Fibroblast of skin of abdomen (primary cell): ENCODE measurements at places on chromosomes 3 and 15.

GRCh38 chr15:44023176-44023575 lies 171.9 kb downstream of the FRMD5 start:
- DNase-seq, result no peak

GRCh38 chr15:82132096-82132495 lies 86.3 kb upstream of the MEX3B start:
- no peak for DNase-seq

DNA sequence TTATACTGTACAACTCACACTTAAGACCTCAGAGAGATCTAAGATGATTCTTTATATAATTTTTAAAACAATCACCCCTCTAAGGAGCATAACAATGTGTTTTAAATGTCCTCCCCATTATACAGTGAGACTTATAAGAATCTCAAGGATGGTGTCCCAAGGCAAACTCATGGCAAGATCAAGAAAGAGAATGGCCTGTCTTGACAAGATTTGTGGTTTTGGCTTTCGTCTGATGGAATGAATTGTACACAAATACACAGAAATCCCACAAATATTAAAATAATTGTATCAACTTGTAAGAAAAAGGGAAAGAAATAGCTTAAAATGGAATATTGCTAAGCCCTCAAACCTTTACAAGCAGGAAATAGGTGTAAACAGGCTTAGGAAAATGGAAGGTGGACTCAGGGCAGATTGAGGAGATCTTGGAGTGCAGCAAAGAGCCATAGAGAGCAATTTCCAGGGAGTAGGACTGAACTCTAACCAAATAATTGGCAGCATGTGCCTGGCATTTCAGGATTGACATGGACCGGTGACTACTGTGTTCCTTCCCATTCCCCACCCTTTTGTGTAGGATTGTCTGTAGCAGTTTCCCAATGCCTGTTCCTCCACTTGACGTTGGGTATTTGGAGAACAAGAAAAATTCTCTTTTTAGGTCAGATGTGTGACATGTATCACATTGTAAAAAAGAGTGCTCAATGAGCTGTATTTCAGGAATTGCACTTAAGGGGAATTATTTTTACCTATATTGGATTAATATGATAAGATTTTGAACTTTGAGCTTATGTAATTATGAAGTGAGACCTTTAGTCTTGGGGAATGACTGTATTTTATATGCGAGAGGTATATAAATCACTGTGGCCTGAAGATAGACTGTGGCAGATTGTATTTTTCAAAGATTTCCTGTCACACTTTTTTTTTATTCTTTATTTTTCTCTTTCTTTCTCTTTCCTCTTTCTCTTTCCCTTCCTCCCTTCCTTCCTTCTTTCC lies 317.8 kb upstream of the SLITRK3 start:
- no peak for DNase-seq

- no peak for DNase-seq
Measured at GRCh38 chr3:31242026-31242960, 290.4 kb upstream of the STT3B start.

DNA sequence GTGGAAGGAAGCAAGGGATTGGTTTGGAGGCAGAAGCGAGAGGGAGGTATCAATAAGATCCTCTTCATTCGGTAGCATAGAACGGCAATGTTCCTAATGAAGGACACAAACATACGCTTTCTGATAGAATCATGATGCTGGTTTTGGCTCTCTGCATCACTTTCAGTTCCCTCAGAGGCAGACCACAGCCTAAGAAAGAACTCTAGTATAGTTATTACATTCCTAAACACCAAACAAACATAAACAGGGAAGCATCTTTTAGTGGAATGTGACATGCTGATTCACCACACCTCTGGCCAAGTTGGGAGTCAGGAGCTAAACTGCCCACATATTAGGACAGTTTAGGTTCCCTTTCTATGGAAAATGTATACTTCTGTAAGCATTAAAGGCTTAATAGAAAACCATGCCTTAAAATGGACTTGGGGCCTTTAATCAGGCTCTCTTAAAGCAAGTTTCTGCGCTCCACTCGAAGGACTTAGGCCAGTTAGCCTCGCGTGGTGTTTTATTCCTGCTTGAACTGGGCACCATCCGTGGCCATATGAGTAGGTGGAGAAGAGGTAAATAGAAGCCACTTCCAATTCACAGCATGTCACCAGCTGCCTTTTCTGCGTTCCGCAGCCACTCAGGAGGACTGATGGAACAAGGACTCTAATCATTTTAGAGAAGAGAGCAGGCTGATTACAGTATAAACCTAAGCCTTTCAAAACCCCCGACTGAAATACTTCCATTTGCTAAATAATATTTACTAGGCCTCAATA lies 53.7 kb downstream of the CD47 start:
- DNase-seq, result peak; percentile 27

DNA sequence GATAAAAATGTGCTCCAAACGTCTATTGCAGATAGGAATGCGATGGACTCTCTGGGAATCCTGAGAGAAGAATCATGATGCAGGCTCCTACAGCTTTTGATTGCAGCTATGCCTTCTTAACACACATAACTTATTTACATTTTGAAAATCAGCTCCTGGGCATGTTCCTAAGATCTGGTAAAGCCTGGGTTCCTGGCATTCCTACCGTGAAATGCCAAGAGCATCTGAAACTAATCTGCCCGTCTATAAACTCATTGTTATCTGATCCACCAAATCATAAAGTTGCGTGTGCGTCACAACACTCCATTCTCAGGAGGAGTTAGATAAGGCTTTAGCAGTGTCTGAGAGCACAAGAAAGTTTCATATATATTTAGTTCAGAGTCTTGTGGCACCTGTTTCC lies 79.0 kb upstream of the VGLL3 start:
- DNase-seq, result no peak

DNA sequence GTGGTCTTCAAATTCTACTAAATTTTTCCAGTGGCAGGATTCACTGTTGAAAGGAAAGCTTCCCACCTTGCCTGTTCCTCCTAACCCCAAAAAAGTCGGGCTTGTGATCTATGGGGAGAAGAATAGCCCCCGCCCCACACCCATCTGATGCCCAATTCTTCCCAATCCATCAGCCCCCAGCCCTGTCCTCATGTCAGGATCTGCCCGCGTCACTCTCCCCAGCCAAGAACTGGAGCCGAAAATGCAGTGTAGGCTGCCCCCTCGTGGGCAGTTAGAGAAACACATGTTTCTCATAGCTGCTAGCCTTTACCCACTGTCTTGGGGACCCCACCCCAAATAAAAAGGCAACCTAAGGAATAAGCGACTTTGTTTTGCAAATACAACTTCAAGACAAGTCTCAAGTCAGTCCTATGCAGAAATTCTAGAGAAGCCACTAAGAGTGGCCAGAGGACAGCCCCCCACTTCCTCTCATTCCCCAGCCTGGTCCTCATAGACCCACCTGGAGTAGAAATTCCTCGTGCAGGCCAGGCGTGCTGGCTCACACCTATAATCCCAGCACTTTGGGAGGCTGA lies 13.0 kb upstream of the CSK start:
- peak; percentile 50 for DNase-seq
